NCI-H446 treated with DMSO at 0.1 percent for 48 hours (cell line): ENCODE measurements at places on chromosomes 4 and X.

- DNase-seq, result no peak
These were observed 5.0 kb upstream of the NSD2 start for GRCh38 chr4:1866189-1866661.

- no peak for DNase-seq
These were observed 278.9 kb downstream of the INPP4B start for GRCh38 chr4:142567199-142567598.

- DNase-seq, result no peak
These were observed 37.4 kb downstream of the PPP3CA start for GRCh38 chr4:101309925-101310324.

- DNase-seq, result no peak
These were observed 148.4 kb downstream of the AR start for GRCh38 chrX:67692246-67692645.

DNA sequence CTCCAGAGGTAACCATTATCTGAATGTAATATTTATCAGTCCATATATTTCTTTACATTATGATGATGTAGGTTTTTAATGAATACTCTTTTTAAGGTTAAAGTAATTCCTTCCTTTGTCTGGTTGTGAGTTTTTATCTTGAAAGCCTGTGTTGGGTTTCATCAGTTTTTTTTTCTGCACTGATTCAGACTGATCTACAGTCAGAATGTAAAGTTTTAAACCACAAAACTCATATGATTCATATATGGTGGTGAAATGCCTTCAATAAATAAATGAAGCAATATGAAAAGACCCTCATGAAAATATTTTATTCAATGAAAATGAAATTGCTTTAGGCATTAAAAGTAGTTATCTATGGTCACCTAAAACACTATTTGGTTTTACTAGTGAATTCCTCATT is 47.1 kb downstream of the SORBS2 start:
- no peak for DNase-seq

DNA sequence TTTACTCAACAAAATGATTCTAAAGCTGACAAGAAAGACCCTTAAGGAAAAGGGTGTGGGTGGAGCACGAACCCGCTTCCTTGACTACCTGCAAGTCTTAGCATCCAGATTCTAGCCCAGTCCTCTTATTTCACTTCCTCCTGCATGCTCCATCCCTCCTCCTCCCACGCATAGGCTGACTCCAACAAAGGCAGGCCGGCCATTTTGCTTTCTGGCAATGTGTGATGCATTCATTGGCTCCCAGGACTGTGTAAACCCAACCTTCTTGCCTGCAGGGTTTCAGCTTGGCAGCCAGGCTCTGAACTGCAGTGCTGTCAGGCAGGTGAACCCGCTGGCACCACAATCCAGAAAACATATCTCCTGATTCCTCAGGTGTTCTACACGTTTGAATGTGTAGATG is 39.3 kb downstream of the RTL9 start:
- no peak for DNase-seq

GRCh38 chr4:109462802-109463201 is 29.2 kb downstream of the SEC24B start:
- DNase-seq, result no peak

- no peak for DNase-seq
These were observed 93.3 kb upstream of the SCML1 start for GRCh38 chrX:17644001-17644400.

GRCh38 chr4:144750348-144750747 is 104.4 kb downstream of the HHIP start:
- DNase-seq, result no peak
